Activated CD8-positive, alpha-beta memory T cell treated with anti-CD3 and anti-CD28 coated beads for 1 hour (primary cell): ENCODE measurements at places on chromosomes 2 and 18.

GRCh38 chr2:10383960-10384734 is 64.0 kb downstream of the ODC1 start:
- DNase-seq, result no peak

- no peak for DNase-seq
These were observed 25.8 kb downstream of the ITGB6 start for GRCh38 chr2:160174322-160174721.

DNA sequence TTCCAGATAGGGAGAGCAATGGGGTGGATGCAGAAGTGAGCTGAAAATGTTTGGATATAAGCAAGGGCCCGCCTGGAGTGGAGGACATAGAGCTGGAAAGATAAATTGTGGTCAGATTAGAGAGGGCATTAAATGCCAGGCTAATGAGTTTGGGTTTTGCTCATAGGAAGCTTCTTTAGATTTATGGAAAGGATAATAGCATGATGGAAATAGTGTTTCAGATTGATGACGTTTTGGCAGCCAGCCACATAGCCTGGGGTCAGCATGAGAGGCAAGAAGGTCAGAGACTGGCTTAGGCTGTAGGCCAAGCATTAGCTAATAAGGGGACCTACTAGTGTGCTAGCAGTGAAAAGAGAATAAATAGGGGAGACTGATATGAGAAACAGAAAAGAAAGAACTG is 321.6 kb downstream of the STK39 start:
- no peak for DNase-seq

DNA sequence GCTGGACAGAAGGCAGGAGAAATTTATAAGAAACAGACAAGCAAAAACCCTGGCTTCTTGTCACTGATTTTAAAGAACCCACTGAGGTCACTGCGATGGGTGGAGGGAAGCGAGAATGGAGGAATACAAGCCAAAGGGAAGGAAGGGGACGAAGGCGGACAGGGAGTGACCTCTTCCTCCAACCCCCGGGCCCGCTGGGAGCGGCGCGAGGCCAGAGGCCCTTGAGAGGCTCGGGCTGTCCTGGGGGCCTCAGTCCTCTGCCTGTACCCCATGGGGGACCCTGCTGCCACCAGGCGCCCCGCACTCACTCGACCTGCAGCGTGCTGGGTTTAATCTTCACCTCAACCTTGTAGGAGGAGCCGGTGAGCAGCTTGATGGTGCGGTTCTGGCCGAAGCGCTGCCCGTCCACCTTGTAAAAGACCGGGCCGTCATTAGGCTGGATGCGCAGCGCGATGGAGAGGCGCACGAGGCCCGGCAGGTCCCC is 793 bp downstream of the CNRIP1 start:
- no peak for DNase-seq

DNA sequence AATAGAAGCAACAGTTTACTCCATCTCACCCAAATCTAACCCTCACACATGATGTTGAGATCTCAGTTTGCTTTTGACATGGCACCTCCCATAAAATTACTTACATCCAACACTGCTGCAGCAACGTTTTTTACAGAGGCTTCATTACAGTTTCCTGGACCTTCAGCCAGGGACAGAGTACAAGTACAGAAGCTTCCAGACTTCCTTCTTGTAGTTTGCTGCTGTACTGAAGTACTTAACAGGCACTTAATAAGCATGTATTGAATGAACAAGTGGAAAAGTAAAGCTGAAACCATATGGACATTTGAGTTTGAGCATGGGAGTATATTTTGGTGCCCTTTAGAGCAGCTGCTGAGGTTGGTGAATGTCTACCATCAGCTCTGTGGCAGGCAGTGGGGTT is 514.2 kb downstream of the PTPRM start:
- no peak for DNase-seq

DNA sequence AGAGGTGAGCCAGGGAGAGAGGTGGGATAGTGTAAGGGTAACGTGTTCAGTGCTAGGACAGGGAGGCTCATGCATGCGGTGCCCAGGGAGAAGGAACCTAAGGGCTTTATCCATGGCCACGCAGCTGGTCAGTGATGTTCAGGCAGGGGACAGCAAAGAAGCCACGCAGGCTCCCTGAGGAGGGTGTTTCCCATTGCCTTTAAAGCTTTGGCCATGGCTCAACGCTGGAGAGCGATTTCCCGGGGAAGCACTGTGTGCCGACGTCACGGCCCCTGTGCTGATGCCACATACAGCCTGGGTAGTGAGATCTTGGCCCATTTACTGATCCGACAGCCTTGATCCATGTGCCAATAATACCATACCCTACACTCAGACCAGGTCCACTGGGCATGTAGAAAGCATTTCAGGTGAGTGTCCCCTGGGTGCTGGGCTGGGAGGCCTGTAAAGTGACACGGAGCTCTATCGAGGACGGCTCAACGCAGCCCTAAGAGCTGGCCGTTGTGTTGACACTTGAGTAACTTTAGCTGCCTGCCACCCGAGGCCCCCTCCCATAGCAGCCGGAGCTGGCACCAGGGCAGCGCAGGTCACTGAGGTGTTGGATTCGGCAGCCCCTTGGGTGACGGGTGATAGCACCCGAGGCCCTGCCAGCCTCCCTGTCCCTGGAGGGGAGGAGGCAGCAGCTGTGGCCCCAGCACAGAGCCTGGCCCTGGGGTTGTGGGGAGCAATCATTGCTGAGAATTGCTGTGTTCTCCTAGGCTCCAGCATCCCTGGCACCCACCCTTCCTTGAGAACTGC is 41.4 kb downstream of the PDIA6 start:
- no peak for DNase-seq

DNA sequence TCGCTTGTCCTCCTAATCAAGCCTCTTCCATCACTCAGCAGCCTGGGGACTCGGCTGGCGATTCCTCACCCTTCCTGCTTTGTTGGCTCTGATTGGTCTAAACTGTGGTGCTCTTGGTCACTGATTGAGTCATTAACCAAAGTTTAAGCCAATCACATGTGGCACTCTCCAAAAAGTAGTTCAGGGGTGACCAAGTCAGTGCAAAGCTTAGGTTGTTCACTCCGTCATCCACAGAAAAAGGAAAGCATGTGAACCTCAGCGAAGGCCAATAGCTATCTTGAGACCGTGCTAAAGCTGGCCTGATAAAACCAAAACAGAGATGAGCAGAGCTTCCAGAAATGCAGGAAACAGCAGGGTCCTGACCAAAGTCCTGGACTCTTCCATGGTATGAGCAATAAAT is 4.9 kb downstream of the ALPK2 start:
- no peak for DNase-seq

DNA sequence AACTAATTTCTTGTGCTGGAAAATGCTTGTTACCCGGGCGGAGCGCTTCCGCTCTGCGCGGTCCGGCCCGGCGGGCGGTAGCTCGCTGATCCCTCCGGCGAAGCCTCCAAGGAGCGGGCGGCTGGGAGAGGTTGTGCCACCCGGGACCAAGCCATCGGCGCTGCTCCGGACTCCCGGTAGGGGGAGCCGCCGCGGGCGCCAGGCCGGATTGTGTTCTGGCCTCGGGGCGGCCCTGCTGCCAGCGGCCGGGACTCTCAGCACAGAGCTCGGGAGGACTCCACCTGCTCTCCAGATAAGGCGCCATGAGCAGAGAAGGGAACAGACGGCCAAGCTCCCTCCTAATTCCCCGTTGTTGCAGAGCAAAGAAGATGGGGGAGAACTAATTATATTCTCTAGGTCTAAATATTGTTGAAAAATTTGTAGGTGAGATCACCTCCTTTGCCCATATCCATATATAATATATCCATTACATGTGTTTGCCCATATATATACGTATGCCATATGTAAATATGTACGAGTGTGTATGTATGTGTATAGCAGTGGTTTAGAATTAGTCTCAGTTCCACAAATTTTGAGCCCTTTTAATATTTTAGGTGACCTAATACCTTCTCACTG is 13.8 kb upstream of the SATB2 start:
- no peak for DNase-seq

GRCh38 chr2:235757212-235757611 is 263.4 kb downstream of the AGAP1 start:
- no peak for DNase-seq

GRCh38 chr2:38386377-38386776 is 9.3 kb upstream of the ATL2 start:
- no peak for DNase-seq

DNA sequence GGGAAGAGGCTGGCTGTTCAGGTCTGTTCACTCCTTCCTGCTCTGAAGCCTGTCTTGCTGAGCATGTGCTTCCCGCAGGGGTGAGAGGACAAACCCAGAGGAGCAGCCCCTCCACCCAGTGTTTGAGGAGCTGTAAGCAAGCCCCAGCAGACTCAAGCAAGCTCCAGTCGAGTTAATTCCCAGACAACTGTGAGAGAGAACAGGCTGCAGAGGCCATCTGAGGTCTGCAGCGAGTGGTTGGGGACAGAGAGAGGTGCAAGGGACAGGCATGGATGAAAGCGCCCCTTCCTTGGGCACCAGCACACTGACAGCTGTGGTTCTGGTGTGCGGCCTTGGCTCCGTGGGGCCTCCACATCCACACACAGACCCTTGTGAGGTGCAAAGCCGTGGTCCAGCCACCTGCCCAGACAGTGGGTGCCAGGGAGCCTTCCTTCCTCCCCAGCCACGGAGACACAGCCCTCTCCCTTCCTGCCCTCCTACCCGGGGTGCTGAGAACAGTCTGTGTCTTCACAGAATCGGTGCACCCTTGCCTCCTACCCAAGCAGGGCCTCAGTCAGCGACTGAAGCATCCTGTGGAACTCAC is 36.2 kb downstream of the MAL start:
- no peak for DNase-seq

DNA sequence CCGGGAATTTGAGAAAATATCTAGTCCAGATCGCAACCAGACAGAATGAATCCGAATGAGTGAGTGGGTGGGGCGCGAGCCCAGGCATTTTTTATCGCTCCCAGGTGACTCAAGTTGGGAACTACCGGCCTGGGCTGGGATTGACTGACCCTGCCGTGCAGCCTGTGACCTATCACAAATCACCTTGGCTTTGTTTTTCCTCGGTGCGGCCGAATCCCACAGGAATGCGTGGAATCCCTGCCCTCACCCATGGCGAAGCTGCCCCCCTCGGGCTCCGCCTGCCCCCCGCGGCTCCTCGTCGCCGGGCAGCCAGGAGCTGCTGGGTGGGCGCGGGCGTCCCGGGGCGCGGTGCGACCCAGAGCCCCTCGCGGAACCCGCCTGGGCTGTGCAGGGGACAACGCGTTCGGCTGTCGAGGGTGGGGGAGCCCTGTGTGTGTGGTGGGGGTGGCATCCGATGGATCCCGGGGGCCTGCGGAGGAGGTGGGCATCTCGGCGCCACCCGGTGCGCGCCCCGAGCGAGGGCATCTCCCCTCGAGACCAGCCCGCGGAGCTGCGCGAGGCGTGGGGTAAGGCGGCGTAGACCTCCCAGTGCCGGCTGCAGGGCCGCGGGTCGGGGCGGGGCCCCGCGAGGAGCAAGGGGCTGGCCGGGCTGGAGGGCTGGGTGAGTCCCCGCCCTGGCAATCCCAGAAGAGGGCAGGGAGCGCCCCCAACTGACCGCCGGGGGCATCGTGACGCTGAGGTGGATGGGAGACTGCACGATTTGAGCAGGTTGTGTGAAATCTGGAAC is 16.5 kb downstream of the B3GNT7 start:
- DNase-seq, result peak; percentile 58

DNA sequence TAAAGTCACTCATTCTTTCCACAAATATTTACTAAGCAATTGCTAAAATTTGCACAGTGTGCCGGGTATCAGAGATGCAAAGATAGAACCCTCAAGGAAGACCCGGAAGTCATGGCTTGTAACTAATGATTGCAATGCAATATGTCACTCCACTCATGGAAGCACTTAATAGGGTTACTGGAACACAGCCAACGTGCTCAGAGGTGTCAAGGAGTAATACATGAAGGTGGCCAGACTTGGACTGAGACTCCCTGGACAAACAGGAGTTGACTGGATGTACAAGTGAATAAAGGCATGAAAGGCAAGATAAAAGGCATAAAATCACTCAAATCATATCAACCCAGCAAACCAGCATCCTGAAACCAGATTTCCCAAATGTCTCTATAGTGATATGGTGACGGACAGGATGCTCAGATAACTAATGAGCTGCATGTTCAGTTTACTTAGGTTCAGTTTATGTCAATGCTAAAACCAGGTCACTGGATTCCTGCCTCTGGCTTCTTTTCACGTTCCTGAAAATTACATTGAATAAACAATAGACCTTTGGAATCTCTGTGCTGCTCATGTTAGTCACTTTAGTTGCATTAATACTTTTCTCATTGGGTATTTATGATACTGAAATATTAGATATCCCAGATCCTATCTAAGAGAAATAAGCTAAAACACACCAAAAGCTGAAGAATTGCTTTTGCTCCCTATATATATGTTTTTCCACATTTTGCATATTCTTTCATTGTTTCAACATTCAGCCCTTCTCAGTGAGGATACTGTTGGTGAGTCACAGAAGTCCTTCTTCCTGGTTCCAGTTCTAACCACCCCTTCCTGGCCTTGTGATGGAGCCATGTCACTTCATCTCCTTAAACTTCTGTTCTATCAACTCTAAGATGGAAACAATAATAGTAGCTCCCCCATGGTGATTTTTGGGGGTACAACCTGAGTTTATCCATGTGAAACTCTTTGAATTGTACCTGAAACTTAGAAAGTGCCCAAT is 688.9 kb upstream of the ID2 start:
- no peak for DNase-seq

GRCh38 chr2:190877436-190877835 is 3.2 kb upstream of the GLS start:
- DNase-seq, result no peak

- no peak for DNase-seq
These were observed 576.4 kb upstream of the PIK3C3 start for GRCh38 chr18:41378598-41378997.

- DNase-seq, result no peak
These were observed 397.3 kb downstream of the SOX11 start for GRCh38 chr2:6089474-6089873.

DNA sequence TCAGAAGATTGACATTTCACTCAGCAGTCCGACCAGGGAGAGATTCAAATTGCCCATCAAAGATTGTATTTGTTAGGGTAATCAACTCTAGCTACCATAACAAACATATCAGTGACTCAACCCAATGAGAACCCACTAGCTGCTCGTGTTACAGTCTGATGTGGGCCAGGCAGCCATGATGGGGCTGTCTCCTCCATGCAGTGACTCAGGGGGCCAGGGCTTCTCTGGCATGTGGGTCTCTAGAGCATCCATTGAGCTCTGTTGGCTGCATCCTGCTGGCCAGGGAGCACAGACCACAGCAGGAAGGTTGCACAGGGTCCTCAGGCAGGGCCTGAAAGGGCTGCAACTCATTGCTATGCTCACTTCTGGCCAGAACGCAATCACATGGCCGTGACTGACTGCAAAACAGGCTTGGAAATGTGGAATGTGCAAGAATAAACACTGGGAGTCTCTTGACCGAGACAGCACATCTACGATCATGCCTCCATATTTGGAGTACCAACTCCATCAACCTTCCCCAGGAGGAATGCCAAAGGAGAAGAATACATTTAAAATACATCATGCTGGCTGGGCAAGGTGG is 216.8 kb downstream of the EIPR1 start:
- no peak for DNase-seq
